ENCODE measurements at places on chromosomes 11 and 22.
A peak's percentile ranks its signal among the peaks of the same experiment; 100 is the strongest.

DNA sequence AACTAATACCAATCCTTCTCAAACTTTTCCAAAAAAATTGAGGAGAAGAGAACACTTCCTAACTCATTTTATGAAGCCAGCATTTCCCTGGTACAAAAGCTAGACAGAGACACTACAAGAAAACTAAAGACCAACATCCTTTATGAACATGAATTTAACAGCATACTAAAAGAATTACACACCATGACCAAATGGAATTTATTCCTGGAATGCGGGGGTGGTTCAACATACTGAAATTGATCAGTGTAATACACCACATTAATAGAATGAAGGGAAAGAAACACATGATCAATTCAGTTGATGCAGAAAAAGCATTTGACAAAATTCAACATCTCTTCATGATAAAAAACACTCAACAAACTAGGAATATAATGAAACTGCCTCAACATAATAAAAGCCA lies 148.1 kb downstream of the WNT7B start:
- DNase-seq = no peak

DNA sequence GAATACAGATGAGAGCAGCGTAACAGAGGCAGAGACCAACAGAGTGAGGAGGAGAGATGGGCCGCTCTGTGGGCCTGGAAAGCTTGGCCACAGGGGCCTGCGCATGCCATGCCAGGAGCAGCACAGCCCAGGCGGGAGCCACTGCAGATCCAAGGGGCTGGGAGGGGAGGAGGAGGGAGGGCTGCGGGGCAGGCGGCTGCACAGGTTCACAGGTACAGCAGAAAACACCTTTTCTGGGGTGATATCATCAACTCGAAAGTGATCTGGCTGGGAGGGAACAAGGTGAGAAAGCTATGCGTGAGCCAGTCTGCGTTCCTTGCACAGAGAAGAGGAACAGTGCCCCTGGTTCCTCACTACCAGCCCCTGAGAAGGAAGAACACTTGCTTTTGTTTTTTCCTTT lies 14.8 kb downstream of the VPS37C start:
- DNase-seq = no peak

- DNase-seq = no peak
Observed at GRCh38 chr11:95924414-95924760, 480 bp upstream of the MTMR2 start.

DNA sequence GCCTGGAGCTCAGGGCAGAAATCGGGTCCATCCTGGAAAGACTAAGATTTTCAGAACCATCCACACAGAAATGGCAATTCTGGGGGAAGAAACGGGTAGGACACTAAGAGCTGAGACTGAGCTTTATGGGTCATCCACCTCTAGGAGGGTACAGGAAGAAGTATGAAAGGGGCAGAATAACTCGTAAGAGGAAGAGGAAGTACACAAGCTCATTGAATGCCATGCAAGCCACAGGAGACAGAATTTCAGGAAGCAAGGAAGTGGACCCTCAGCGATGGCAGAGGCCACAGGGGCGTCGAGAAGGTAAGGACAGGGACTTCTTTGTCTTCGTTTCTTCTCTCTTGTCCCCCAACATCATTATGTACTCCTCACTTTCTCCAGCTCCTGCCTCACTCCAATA lies 169.6 kb downstream of the MAML2 start:
- no peak for DNase-seq

DNA sequence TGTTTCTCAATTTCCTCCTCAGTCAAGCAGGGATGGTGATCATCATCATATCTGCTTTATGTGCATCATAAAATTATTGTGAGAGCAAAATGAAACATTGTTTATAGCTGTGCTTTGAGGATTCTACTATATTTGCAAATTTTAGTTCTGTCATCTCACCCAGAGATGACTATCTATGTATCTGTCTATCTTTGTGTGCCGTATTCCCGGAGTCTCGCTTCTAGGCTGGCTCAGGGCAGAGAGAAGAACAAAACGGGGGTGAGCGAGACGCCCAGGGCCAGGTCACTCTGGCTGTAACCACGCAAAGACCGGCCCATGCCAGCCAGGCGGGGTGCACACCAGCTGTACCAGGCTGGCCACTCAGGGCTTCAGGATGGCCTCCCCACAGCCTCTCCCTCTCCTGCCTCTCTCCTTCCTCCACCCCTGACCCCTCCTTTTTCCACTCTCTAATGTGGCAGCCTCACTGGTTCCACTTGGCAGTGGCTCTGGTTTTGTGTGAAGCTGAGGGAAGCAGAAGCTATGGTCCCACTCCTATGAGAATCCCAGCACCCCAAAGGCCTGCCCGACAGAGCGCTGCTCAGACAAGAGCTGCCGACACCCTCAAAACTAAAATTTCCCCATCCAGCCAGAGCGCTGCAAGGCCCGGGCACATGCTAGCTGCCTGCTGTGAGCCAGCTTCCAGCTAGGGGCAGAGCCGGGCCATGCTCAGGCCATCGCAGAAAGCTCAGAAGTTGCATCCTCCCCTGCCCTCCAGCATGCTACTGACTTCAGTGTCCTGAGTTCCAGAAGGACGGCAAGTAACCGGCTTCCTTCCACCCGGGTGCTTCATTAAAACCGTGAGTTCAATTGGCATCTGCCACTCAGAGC lies 139.5 kb upstream of the TBCEL start:
- DNase-seq = no peak

- DNase-seq = no peak
Observed at GRCh38 chr11:128487978-128488377, 99.4 kb downstream of the ETS1 start.

- DNase-seq = no peak
Observed at GRCh38 chr22:31895411-31896123, 48.8 kb upstream of the YWHAH start.

- no peak for DNase-seq
Observed at GRCh38 chr22:38244106-38244505, 28.7 kb downstream of the TMEM184B start.

DNA sequence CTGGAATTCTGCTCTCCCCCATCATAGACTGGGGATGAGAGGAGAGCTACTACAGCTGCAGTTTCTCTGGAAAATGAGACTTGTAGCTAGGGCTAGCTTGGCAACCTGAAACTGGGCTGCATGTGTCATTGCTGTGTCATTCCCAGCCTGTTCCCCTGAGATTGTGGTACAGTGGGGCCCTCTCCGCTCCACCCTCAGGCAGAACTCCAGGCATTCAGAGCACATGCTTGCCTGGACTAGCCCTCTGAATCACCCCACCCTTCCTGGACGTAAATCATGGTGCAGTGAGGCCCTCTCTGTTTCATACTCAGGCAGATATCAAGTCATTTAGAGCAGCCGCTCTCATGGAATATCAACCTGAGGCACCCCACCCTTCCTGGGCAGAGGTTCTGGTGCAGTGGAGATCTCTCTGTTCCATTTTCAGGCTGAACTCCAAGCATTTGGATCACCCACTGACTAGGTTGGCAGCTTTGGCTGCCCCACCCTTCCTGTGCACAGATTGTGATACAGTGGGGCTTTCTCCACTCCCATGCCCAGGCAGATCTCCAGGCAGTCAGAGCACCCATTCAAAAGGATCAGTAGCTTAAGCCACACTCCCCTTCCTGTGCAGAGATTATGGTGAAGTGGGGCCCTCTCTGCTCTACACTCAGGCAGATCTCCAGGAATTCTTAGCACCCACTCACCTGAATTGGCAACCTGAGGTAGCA lies 274.4 kb downstream of the C11orf87 start:
- no peak for DNase-seq

DNA sequence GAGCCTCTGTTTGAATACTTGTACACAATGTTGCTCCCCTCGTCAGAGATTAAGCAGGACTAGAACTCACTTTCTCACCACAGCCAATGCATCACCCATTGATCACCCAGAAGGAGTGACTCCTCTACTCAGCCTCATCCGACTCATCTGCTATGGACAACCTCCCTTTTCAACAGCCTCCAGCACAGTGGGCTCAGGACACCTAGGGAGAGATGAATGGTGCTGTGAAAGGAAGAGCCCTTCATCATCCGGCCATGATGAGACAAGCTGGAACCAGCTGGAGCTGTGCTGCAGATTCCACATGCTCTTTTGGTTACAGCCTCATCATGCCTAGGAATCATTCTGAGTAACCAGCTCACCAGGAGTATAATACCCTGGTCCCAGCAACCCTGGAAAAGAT lies 15.5 kb downstream of the C11orf91 start:
- no peak for DNase-seq

GRCh38 chr11:33259869-33260268 lies 2.7 kb downstream of the HIPK3 start:
- DNase-seq = no peak

GRCh38 chr11:62851807-62852522 lies 12.6 kb upstream of the WDR74 start:
- DNase-seq = no peak

- no peak for DNase-seq
Observed at GRCh38 chr11:28048812-28049211, 59.1 kb downstream of the KIF18A start.

GRCh38 chr11:46489656-46490560 lies 98.3 kb upstream of the CHRM4 start:
- peak; percentile 1 for DNase-seq

DNA sequence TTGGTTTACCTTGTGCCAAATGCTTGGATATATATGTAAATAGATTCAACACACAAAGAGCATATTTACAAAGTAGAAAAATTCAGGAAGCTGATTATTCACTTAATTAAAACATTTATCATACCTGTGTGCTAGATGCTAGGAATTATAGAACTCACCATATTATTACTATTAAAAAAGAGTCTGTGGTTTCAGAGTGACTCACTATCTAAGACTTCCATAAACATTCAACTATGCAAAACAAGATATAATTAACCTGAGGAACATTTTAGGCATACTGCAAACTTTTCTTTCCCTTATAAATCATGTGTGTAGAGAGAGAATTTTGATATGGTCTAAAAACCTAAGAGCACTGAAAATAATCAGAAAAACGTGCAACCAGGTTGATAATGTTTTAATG lies 27.3 kb downstream of the CTSC start:
- no peak for DNase-seq

DNA sequence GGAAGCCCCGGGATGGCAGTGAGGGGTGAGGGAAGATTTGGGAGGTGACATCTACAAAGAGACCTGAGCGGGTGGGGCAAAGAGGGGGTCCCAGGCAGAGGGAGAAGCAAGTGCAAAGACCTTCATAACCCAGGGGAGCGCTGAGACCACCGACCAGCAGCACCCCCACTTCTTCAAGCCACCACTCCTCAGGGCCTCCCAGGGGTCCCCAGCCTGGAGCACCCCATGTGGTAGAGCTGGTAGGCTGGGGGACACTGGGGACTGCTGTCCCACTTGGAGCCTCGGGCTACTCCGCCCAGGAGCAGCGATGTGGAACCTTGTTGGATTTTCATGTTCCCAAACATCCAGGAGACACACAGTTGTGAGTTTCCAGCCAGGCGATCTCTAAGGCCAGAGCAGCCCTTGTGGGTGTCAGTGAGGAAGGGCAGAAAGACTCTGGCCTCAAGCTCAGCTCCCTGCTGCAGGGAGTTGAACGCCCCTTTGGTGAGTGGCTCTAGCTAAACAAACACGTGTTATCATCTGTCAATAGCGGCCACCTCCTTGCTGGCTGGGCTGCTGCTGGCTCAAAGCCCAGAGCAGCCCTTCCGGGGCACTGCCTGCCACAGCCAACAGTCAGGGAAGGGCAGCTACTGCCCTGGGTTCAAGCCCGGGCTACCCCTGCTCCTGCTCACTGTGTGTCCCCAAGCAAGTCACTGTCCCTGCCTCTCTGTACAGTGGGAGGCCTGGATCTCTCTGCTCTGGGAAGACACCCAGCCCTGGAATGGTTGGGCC lies 25.7 kb upstream of the CHKA start:
- no peak for DNase-seq

- DNase-seq = no peak
Observed at GRCh38 chr11:117835576-117835975, 11.0 kb upstream of the FXYD2 start.

GRCh38 chr22:49995041-49995360 lies 17.6 kb downstream of the IL17REL start:
- no peak for DNase-seq

DNA sequence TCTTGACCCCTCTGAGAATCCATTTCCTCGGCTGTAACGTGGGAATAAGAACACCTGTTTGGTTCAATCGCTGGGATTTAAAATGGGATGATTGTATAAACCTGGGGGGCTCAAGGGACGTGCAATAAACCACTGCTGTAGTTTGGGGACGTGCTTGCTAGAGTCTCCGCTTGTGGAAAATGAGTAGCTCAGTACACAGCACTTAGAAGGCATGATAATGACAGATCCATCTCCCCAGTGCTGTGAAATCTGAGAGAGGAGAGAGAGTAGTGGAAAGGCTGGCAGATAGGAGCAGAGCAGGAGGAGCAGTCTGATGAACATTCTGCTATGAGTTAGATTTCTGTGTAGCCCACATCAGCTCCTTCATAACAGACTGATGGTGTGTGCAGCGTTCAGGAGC lies 256.5 kb downstream of the MN1 start:
- no peak for DNase-seq

GRCh38 chr11:62345861-62346260 lies 8.6 kb downstream of the ASRGL1 start:
- no peak for DNase-seq

GRCh38 chr11:15773476-15774387 lies 582.6 kb downstream of the SOX6 start:
- no peak for DNase-seq

DNA sequence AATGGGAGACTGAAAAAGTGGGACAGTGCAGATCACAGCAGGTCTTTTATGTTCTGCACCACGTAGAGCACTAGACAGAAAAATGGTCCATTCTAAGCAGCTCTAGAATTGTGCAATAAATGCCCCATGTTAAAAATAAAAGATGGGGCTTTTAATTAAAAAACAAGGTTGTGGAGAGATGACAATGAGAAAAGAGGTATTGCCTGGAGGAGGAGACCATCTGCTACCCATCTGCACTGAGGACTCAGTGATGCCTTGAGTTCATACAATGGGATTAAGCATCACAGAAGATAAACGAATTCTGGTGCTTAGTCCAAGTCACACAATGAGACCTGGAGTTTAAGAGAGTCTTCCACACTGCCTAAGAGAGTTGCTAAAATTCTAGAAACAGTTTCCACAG lies 73.6 kb downstream of the PAK1 start:
- DNase-seq = no peak

- DNase-seq = no peak
Observed at GRCh38 chr22:36194971-36195370, 6.6 kb downstream of the APOL4 start.

DNA sequence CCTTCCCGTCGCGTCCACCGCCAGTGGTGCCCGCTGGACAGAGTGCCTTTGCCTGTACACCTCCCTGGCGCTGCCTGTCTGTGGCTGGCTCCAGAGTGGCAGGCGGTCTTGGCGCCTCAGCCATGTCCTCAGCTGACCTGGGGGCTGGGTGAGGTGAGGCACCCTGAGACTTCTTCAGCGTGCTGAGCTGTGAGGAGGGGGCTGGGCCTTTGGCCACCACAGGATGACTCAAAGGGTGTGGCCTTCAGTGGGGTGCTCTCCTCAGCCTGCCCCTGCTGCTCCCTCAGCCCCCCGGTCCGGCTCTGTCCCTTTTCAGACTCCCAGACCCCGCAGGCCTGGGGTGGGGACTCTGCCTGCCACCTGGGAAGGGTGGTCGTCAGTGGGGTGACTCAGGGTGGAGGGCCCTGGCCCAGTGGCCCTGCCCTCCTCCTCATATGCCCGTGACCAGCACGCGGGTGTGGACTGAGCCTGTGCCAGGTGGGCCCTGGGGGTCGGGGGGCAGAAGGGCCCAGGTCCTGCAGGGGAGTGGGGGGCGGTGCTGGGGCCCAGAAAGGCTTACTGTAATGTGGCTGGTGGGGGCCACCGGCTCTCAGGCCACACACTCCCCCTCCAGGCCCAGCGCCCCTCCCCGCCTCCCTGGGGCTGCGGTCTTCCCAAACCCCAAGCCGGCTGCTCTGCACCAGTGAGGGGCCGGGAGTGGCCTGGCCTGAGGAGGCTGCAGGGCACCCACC lies 15.9 kb downstream of the CRELD2 start:
- DNase-seq = no peak

GRCh38 chr11:122319085-122319484 lies 203.1 kb upstream of the BLID start:
- no peak for DNase-seq

Data from activated T-helper 1 cell treated with anti-CD3 and anti-CD28 coated beads, Interleukin-2, amount 50 U/mL, for 16 hours (primary cell).